ENCODE measurements at places on chromosomes 2 and 18.

DNA sequence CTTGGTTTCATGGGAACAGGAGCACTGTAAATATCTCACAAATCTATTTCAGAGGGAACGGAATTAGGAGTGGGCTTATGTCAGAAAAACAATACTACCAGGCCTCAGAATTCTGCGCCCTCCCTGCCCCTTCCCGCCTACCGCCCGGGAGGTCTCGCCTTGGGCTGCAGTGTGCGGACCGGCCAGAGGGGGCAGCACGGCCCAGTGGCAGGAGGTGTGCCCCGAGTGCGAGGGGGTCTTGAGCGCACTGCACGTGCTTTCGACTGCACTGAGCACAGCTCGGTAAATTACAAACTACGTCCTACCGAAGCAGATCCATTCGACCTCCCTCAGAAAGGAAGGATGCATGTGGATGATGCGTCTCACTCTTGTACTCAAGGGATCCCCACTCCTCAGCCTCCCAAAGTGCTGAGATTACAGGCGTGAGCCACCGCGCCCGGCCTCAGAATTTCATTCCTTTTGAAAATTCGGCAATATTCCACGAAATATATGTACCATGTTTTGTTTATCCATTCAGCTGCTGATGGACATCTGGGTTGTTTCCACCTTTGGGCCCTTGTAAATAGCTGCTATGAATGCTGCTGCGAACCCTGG lies 297.0 kb downstream of the BCL2 start:
- no peak for DNase-seq

- DNase-seq: no peak
These were observed 47.0 kb downstream of the FAM117B start for GRCh38 chr2:202681688-202682205.

DNA sequence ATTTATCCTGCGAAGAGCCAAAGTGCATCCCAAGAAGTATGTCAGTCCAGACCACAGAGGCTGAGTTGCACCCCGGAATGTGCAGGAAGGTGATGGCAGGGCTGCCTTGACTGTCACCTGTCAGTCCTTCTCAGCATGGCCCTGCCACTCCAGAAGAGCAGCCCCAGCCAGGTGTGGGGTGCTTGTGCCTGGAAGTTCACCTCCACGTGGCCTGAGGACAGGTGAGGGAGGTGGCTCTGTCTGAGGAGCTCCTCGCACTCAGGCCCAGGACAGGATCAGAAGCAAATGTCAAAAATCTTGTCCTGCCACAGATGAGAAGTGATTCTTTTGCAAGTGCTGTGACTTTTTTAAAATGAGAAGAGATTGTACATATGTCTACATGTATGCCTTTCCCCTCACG lies 31.4 kb upstream of the B3GNT7 start:
- no peak for DNase-seq

GRCh38 chr18:70279470-70279869 lies 9.4 kb upstream of the SOCS6 start:
- DNase-seq: no peak

DNA sequence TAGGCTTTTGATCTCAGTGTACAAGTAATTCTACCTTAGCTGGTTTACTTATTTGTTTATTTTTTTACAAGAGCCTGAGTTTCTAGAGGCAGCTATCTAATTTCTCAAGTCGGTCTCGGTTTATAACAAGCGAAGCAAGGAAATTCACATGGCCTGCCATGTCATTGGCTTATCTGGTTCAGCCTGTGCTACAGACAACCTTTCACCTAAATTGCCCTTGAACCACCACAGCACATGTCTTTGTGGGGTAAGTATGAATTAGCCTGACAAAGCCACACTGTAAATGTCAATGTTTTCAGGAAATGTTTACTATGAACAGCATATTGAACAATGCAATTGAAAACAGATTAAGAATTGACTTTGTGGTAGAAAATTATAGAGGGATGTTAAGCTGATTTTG lies 167.1 kb downstream of the PID1 start:
- DNase-seq: no peak

GRCh38 chr2:54708584-54709335 lies 14.7 kb upstream of the EML6 start:
- DNase-seq: no peak

Data from NCI-H187 treated with DMSO at 0.1 percent for 48 hours (cell line).